GM23248 (cell line): ENCODE measurements at places on chromosomes 3 and 15. TPM values are rescaled to one million over a fixed set of nuclear protein-coding genes. Genes with fewer than 3 reads are reported as not detected.

HRG gene
- total RNA-seq = not detected in 2 replicates

ADAMTS7 gene
- total RNA-seq = 2.4 and 4.8 TPM in 2 replicates

PSTPIP1 gene
- total RNA-seq = 0.38 TPM in 1 of 2 replicates, not detected in the other

SYNPR gene
- not detected in 2 replicates for total RNA-seq

CPLX3 gene
- not detected in 2 replicates for total RNA-seq

ZCWPW2 gene
- 3.5 and 4.2 TPM in 2 replicates for total RNA-seq

TMEM108 gene
- not detected in 2 replicates for total RNA-seq

DALRD3 gene
- total RNA-seq = 65.3 and 88.9 TPM in 2 replicates

SLC12A8 gene
- total RNA-seq = 7.8 and 12.0 TPM in 2 replicates
